ENCODE measurements at places on chromosomes 2 and 18.

DNA sequence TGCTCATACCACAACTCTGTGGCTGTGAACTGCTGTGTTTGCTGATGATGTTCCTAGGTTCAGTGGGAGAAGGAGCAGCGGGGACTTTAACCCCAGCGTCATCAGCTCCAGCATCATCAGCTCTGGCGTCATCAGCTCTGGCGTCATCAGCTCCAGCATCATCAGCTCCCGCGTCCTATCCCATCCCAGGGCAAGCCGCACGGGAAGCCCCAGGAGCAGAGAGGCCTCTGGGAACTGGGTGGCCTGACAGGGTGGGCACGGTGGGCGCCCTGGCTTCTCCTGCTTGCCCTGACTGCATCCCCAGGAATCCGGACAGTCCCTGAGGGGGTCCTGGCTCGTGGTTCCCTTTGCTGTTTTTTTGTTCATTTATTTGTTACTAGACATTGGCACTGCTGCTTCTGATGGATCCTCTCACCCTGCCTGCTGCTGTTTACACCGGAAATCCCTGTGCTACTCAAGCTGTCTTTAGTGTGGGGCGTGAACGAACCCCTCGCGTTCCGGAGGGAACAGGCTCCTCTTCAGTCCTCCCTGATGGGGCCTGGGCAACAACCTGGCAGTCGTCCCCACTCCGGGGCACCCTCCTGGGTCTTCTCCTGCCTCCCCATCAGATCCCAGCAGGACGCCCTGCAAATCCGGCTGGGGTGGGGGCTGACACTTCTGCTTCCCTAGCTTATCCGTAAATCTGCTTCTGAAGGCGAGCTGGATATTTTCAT, 67.1 kb upstream of the PXDN start:
- DNase-seq = no peak

- no peak for DNase-seq
Observed at GRCh38 chr2:145023334-145023934, 503.5 kb upstream of the ZEB2 start.

- DNase-seq = no peak
Observed at GRCh38 chr2:80459028-80459427, 154.5 kb upstream of the LRRTM1 start.

GRCh38 chr2:9252002-9252357, 45.4 kb downstream of the ASAP2 start:
- no peak for DNase-seq

- no peak for DNase-seq
Observed at GRCh38 chr2:39661826-39662225, 3.9 kb upstream of the TMEM178A start.

All from CD4-positive, alpha-beta memory T cell (primary cell).